ENCODE measurements at places on chromosomes 6 and 20.

- DNase-seq: no peak
Observed at GRCh38 chr6:161417717-161418462, 144.0 kb upstream of the AGPAT4 start.

DNA sequence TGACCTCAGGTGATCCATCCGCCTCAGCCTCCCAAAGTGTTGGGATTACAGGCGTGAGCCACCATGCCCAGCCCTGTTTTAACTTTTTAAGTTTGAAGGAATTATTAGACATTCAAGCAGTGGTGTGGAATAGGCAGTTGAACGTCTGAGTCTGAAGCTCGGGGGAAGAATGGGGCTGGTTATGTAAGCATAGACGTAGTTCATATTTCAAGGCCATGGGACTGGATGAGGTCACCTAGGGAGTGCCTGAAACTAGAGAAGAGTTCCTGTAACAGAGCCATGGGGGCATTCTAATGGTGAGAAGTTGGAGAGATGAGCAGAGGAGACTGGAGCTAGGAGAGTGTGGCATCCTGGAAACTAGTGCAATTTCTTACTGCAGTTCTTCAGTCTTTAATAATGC, 6.4 kb downstream of the CDKAL1 start:
- DNase-seq: no peak

DNA sequence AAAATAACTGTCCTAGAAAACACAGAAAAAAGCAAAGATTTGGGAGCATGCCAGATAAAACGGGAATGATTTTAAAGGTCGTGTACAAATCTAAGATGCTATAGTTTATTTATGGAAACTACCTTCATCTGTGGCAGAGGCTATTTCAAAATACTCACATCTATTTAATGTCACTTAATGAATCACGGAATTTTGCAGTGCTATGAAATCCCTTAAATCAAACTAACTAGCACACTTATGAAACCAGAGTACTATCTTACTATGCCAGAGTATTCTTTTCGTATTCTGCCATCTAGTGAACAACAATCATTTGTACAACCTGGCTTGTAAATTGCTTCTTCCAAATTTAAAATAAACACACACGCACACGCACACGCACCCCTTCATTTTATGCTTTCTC, 77.9 kb upstream of the BMP5 start:
- DNase-seq: no peak

DNA sequence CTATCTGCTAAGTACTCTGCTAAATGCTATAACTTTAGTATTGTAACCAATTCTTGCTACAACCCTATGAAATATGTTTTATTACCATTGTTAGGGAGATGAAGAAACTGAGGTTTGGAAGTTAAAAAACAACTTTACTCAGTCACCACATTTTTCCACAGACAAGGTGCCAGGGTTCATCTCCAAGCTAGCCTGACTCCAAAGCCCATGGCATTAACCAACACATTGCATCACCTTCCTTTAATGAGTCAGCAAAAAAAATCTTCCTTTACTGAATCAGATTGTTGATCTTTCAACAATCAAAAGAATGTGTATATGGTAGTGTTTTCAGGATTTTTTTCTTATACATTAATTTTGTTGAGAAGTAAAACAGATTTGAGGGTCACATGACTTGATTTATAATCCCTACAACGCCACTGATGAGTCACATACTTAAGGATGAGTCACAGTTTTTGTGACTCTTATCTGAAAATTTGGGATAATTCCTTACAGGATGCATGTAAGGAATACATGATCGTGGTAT, 41.5 kb downstream of the MAN1A1 start:
- DNase-seq: no peak
